Activated CD8-positive, alpha-beta memory T cell treated with anti-CD3 and anti-CD28 coated beads, Interleukin-2, amount 50 U/mL, for 48 hours (primary cell): ENCODE measurements at places on chromosomes 1 and 21.

DNA sequence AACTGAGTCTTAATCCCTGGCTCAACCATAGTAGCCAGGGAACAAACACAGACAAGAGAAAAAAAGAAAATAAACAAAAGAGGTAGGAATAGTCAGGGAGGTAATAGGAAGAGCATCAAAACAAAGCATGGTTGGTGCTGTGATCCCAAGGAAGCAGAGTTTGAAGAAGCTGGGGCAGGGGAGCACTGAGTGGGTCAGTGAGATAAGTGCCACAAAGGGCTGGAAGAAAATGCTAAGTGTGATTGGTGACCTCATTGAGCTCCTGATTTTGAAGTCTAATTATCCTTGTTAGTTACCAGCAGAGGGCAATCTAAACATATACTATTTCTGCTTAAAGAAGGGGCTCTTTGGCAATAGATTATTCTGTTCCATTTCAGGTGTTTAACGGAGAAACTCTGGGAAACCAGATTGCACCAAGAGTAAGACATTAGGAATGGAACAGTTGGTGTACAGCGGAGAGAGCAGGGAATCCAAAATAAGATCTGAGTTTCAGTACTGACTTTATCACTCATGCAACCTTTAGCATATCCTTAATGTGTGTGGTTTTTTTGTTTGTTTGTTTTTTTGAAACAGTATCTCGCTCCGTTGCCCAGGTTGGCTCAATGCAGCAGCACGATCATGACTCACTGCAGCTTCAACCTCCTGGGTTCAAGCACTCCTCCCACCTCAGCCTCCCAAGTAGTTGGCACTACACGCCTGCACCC lies 30.7 kb upstream of the KIAA1614 start:
- no peak for DNase-seq

GRCh38 chr1:228944935-228945371 lies 209.7 kb downstream of the RHOU start:
- no peak for DNase-seq

DNA sequence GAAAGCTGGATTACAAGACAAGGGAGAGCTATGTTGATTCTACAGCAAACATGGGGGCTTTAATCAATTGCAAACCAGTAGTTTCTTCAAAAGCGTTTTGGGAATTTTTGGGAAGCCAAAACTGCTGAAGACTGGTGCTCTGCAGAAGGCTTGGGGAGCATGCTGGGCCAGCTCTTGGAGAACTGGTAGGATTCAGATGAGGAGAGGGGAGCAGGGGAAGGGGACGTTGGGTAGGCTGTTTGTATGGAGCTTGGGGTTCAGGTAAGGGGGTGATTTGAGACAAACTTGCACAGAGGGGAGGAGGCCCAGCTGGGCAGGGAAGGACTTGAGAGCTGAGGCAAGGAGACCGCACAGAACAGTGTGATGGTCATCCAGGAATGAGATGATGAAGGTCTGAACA lies 2.6 kb upstream of the MYOG start:
- no peak for DNase-seq

- DNase-seq, result no peak
These were observed 549.3 kb downstream of the NCAM2 start for GRCh38 chr21:21547368-21547953.

DNA sequence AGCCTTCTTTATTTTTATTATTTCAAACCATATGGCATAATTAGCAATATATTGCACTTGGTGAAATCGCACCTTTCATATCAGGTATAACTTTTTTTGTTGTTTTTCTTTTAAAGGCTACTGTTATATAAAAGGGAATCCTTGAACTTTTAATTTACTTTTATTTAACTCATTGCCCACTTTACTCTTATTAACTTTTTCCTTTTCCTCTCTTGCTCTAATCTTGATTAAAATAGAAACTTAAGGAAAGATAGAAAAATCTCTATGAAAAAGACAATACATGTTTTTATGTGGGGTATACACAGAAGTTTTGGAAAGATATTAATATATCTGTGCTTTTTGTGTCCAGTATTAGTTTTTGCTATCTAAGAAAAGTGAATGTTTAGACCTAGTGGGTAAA lies 805.8 kb downstream of the USP25 start:
- DNase-seq, result no peak

- no peak for DNase-seq
These were observed 25.0 kb downstream of the SDC3 start for GRCh38 chr1:30883389-30884172.

GRCh38 chr1:109989506-109990301 lies 5.1 kb downstream of the AHCYL1 start:
- DNase-seq, result no peak

DNA sequence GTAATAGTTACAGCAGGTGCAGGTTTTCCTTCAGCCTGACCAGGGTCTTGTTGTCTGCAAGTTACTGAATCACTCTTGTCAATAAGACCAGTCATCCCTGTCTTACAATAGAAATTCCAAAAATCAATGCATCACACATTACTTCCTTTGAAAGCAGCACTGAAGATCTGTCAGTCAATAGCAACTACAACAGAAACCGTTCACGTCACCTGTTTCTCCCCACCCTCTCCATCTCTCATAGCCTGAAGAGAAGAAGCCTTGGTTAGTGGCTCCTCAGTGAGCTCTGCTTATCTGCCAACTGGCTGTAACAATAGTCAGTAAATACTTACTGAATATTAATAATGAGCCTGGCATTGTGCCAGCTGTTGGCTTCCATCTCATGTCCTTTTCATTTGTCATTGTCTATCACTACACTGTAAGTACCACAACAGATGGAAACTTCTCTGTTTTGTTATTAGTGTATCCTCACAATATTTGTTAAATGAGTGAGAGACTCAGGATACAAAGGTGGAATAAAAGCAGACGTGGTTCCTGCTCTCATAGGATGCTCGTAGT lies 195.2 kb downstream of the S1PR1 start:
- no peak for DNase-seq

GRCh38 chr1:43719063-43719462 lies 11.7 kb downstream of the ST3GAL3 start:
- no peak for DNase-seq

DNA sequence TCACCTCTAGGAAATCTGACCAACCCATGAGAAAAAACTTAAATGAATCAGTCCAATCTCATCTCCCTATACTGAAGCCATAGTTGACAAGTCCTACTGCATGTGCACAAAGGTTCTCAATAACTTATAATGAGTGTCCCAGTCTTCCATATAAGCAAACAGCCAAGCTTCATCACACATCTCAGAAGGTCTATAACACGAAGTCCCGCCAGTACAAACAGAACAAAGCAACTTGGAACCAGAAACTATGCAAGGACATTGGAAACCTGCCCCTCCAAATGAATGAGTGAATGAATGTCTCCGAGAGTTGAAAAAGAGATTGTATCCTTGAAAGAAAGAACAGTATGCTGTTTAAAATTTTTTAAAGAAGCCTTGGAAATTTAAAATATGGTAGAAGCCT lies 53.6 kb upstream of the IPO9 start:
- no peak for DNase-seq

DNA sequence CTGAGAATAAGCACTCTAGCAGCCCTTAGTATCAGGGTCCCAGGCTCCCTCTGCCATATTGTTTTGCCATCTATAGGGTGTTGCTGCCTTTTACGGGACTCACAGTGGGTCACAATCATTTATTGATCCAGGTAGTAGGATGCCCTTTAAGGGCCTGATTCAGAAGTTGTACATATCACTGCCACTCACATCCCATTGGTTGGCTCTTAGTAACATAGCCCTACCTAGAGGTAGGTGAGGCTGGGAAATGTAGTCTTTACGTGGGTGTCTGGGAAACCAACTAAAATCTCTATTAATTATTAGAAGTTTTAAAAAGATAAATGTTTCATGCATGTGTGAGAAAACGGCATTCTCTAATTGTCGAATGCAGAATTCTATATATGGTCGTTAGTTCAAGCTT lies 78.8 kb upstream of the ATP5PO start:
- no peak for DNase-seq

GRCh38 chr1:232474826-232475225 lies 155.1 kb downstream of the SIPA1L2 start:
- no peak for DNase-seq

GRCh38 chr1:2192031-2192995 lies 2.3 kb downstream of the FAAP20 start:
- no peak for DNase-seq

- no peak for DNase-seq
These were observed 2.3 kb upstream of the ACTA1 start for GRCh38 chr1:229436201-229436600.

DNA sequence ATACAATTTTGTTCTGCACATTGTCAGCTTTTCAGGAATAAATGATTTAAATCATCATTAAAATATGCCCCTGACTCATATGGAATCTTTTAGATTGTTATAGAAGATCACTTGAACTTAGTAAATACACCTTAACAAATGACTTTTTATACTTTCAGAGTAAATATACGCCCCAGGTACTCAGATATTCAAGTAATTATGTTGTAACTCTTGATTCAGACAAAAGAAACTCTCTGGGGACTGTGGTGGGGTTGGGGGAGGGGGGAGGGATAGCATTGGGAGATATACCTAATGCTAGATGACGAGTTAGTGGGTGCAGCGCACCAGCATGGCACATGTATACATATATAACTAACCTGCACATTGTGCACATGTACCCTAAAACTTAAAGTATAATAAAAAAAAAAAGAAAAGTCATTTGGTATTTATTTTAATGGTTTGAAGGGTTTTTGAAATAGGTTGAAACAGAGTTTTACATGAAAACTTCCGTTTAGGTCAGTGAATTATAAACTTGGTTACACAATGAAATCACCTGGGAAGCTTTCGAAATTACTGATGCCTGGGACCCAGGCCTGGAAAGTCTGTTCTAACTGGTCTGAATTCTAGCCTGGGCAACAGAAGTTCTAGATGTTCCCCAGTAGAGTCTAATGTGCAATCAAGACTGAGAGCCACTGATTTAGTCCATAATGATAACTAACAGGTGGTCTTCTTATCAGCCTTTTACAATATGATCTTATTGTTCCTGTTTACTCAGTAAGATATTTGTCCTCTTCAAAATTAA lies 320.5 kb upstream of the NR5A2 start:
- DNase-seq, result no peak

DNA sequence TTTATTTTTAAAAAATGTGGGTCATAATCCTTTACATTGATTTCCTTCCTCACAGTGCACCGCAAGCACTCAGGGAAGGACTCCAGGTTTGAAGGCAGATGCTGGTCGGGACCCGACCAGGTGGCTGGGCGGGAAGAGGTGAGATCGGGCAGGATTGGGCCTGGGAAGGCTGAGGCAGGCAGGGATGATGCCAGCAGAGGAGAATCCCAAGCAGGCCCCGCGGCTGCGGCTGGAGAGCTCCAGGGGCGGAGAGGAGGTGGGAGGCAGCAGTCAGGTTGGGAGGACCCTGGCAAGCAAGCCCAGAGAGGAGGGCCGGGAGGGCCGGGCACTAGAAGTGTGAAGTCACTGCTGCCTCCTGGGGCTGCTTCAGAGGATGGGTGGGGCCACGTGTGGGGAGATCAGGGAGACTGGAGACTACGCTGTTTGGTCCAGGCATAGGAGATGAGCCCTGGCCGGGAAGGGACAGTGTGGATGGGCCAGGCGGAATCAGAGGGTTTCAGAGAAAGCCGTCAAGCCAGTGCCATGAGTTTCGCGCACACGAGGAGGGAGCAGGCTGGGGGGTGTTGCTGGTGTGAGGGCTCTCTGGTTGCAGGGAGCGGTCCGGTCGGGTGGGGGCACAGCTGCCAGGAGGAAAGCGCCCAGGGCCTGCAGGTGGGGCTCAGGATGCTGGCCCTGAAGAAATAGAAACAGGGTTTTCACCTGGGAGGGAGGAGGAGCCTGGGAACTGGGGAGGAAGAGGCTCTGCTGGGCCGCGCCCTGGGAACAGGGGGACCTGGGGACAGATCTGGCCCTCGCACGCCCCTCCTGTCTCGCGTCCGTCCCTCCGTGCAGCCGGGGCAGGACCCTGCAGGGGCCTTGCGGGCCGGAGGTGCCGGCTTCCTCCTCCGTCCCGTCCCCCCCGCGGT lies 888 bp upstream of the COL18A1 start:
- DNase-seq, result no peak
